ENCODE measurements at places on chromosomes 16 and 17.

GRCh38 chr16:66516808-66517585 is 32.9 kb downstream of the TK2 start:
- peak; percentile 78 for DNase-seq

GRCh38 chr17:71548540-71549190 is 572.2 kb upstream of the SOX9 start:
- DNase-seq = no peak

DNA sequence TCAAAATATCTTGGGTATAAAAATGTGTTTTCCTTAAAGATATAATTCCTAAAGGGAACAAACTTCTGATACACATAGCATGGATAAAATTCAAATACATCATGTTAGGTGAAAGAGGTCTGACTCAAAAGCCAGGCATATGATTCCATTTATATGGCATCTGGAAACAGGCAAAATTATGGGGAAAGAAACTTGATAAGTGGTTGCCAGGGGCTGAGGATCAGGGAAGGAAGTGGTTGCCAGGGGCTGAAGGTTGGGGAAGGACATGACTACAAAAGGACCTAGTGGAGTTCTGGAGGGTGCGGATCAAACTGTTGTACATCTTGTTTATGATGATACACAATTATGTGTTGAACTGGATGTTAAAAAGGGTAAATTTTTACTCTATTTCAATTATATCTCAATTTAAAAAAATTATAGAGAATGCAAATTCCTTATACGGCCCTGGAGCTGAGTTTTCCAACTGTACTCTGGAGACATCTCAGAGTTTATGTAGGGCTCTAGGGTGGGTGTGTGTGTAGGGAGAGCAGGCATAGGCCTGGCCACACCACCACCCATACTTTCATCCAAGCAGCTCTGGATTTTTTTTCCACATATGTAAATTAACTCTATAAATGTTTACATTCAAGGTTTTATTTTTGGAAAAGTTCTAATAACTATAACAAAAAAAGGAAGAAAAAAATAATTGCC is 55.0 kb downstream of the AMFR start:
- DNase-seq = no peak

DNA sequence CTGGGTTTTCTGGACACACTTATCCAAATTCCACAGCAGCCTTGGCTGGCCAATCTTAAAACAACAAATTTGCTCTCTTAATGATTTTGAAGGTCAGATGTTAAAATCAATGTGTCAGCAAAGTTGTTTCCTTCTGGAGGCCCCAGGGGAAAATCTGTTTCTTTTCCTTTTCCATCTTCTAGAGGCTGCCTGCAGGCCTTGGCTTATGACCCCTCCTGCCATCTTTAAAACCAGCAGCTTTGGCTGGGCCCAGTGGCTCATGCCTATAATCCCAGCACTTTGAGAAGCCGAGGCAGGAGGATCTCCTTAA is 3.0 kb downstream of the LGALS9 start:
- no peak for DNase-seq

DNA sequence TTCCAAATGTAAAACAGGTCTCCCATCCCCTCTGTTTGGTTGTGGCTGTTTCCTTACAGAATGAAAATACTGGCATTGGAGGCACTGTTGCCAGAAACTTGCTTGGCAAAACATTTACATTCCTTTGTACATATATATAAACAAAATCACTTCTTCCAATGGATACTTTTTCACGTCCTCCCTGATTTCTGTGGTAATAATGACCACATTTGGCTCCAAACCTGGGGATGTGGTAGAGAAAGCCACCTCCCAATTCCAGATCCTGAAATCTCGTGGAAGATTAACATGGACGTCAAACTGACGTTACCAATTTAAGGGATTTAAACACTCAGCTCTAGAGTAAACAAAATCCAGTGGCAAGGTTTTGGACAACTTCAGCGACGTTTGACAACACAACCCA is 370.8 kb upstream of the ZFHX3 start:
- no peak for DNase-seq

- DNase-seq = no peak
Observed at GRCh38 chr17:34252095-34252443, 3.0 kb upstream of the CCL2 start.

GRCh38 chr16:11149011-11149616 is 106.9 kb downstream of the SOCS1 start:
- no peak for DNase-seq

GRCh38 chr16:84049403-84050060 is 6.9 kb upstream of the SLC38A8 start:
- no peak for DNase-seq

GRCh38 chr16:15466886-15467781 is 32.7 kb downstream of the BMERB1 start:
- no peak for DNase-seq

DNA sequence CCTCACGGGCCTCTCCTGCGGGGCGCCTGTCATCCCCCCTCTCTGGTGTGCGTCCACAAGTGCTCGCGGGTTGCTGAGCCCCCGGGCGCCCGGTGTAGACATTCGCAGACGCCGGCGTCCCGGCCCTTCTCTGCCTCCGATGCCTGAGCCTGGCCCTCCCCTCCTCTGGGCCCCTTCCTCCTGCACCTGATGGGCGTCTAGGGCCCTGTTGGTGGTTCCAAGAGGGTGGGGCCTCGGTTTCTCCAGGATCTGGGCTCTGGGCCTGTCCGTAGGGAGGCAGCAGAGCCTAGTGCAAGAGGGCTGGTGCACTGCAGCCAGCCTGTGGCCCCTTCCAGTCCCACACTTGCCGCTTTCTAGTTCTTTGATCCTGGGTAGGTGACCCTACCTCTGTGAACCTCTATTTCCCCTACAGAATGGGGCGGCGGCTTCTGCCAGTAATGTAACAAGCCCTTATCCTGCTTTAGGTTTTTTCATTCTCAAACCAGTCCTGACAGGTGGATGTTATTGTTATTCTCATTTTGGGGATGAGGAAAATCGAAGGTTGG is 623 bp downstream of the E4F1 start:
- DNase-seq = no peak

GRCh38 chr16:68473358-68474070 is 25.2 kb upstream of the SMPD3 start:
- DNase-seq = no peak

GRCh38 chr16:88934066-88934667 is 42.8 kb downstream of the CBFA2T3 start:
- no peak for DNase-seq

- DNase-seq = no peak
Observed at GRCh38 chr17:80468242-80468641, 8.2 kb downstream of the NPTX1 start.

DNA sequence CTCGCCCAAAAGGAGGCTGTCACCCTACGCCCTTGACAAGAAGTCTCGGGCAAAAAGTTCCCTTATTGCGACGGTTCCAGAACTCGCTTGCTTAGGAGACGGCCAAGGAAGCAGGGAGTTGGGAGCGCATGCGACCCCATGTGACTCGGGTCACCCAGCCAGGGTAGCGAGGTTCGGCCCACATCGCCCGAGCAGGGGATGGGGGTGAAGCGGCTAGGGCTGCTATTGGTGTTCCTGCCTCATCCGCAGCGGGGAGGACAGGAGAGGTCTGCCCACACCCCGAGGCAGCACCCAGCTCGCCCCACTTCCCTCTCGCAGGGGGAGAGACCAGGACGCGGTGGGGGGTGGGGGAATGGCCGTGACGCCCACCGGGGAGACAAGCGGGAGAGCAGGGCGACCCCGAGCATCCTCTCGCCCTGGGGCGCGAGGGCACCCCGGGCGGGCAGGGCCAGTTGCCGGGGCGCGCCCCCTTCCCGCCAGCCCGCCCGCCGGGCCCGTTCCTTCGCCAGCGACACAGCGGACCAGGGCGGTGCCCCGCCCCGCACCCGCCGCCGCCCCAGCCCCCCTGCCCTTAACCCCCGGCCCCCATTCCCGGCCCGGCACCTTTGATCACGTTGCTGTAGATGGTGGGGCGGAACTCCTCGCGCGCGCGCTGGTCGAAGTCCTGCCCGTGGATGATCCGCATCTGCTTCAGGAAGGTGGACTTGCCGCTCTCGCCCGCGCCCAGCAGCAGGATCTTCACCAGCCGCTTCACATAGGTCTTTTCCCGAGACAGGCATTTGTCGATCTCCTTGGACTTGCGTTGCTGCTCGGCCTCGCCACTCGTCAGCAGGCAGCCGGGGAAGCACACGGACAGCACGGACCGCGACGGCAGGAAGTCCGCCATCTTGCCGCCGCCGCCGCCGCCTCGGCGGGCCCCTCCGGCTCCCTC is 567 bp downstream of the GNA13 start:
- DNase-seq = peak; percentile 26

GRCh38 chr16:69329369-69330285 is 761 bp downstream of the PDF start:
- peak; percentile 15 for DNase-seq

- DNase-seq = no peak
Observed at GRCh38 chr17:77356109-77356689, 215.4 kb downstream of the SEC14L1 start.

- no peak for DNase-seq
Observed at GRCh38 chr17:17921192-17922069, 50.8 kb downstream of the TOM1L2 start.

- no peak for DNase-seq
Observed at GRCh38 chr17:62688398-62689160, 61.1 kb downstream of the MRC2 start.

GRCh38 chr16:3454631-3455147 is 11.2 kb downstream of the NAA60 start:
- DNase-seq = no peak

GRCh38 chr17:39812466-39812865 is 51.6 kb downstream of the IKZF3 start:
- no peak for DNase-seq

DNA sequence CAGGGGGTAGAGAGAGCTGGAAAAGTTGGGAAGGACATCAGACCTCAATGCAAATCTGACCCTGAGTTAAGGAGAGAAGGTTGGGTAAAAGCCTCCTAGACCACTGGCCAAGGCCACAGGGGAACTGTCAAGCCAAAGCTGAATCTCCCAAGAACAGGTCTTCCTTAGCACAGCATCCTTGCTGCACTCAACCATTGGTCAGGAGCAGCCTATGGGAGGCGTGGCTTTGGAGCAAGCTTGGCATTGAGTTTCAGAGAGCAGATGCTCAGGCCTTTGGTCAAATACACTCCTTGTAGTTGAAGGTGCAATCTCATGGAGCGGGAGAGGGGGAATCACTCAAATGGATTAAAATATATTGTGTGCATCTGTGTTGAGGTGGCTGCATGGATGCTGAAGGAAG is 21.8 kb downstream of the SOX9 start:
- DNase-seq = no peak

DNA sequence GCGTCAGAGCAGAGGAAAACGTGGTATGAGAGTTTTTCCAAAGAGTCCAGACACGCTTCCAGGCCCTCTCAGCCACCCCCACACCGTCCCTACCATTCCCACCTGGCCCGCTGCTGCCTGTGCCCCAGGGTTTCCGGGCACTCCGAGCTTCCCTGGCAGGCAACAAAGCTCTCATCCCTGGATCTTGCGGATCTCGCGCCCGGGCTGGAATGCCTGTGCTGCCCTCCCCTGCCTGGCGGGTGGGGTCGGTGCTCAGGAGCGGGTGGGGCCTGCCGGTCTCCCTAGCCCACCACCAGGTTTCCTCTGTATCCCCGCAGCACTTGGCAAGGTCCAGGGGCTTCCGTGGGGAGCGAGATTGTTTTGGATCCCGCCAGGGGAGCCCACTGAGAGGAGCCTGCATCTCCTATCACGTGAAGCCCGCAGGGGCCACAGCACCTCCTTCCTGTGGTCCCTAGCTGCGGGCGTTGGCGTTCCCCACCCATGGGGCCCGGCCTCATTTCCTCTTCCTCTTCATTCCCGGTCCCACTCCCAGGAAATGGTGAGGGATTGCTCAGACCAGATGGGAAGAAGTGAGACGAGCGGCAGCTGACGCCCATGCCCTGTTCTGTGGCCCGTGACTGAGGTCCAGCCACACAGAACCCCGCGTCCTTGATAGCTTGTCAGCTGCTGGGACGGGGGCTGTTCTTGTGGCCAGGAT is 11.0 kb downstream of the TBC1D24 start:
- no peak for DNase-seq

- no peak for DNase-seq
Observed at GRCh38 chr17:34610039-34610438, 30.7 kb downstream of the TMEM132E start.

DNA sequence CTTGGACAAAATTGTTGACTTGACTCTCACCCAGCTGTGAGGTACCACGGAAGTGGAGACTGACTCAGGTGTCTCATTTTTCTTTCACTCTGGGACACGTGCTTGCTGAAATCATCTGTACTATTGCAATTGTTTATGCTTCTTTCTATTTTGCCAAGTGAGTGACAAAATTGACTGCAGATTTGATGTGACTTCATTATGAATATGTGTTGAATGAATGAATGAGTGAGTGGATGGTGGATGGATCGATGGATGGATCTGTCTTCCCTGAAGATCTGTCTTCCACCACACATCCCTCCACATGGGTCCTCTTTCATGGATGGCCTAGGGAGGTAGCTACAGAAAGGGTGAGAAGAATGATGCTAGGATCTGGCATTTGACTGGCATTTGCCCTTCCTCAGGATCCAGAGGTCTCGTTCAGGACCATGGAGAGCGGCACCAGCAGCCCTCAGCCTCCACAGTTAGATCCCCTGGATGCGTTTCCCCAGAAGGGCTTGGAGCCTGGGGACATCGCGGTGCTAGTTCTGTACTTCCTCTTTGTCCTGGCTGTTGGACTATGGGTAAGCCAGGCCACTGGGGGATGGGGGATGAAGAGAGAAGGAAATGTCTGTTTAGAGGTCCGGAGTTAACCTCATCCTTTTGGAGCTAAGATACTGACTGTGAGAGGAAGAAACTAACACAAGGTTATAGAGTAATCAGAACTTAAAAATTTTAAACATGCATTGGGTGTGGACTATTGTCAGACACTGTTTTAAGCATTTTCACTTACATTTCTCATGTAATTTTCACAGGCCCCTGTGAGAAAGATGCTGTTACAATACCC is 12.7 kb downstream of the SLC5A11 start:
- DNase-seq = no peak

- DNase-seq = no peak
Observed at GRCh38 chr17:2485543-2485942, 26.1 kb downstream of the METTL16 start.

DNA sequence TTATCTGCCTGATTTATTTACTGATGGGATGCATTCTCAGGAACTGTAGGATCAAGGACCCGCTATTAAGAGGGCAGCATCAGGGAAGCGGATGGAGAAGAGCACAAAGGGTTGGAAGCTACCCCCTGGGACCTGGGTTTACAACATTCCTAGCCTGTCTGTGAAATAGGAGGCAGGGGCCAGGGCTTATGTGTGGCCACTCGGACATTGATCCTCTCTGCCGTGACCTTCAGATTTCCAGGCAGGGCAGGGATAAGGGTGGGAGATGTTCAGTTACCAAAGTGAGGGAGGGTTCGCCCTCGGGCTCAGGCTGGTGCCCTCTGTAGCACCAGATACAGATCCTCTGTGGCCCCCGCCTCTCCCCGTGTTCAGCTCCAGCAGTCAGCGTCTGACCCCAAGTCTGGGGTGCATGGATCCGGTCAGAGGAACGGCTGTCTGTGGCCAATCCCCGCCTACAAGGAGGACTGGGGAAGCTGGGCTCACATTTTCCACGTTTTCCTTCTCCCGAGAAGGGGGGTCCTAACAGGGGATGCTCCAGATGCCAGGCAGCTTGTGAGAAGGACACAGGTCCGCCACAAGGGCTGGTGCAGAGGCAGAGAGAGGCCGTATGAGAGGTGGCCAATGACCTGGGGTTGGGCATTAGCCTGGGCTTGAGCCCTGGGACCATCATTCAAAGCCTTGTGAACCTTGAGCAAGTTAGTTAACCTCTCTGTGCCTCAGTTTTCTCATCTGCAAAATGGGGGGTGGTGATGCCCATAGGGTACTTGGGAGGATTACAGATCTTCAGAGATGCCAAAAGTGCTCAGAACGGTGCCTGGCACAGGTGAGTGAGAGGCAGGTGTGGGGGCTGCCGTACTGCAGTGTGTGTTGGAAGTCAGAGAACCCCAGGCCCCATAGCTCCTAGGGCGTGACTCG is 48.3 kb downstream of the ATP2C2 start:
- DNase-seq = no peak
